RWPE2 (cell line): ENCODE measurements at places on chromosomes 7 and 10.

DNA sequence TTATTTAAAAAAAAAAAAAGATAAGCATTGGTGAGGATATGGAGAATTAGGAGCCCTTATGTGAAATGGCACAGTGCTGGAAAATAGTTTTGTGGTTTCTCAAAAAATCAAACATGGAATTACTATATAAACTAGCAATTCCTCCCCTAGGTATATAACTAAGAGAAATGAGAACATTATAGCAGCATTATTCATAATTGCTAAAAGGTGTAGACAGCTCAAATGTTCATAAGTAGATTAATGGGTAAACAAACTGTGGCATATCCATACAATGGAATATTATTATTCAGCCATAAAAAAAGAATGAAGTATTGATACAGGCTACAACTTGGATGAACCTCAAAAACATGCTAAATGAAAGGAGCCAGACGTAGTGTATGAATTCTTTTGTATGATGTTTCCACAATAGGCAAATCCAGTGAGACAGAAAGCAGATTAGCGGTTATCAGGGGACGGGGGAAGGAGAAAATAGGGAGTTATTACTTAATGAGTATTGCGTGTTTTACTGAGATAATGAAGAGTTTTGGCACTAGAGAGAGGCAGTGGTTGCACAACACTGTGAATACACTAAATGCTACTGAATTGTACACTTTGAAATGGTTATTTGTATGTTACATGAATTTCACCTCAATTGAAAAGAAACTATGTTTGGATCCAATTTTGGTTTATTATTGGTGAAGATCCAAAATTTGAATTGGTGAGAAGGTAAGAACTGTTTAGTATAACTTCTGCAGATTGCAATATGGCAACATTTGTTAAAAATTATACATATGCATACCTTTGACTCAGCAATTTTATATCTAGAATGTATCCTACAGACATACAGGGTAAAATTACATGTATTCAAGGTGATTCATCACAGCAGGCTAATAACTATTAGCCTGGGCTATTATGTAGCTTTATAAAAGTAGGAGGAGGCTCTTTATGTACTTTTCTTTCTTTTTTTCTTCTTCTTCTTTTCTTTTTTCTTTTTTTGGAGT, 69.7 kb downstream of the VCL start:
- H3K36me3 ChIP-seq = peaks cover 51% of the 10 kb centered on the region
- no peaks in the 10 kb centered on the region for H3K27me3 ChIP-seq
- H3K4me3 ChIP-seq = no peak overlapping the region
- H3K4me1 ChIP-seq = peaks cover 10% of the 10 kb centered on the region
- DNase-seq = no peak
- H3K27ac ChIP-seq = no peak overlapping the region

GRCh38 chr7:135189961-135190360, 19.5 kb upstream of the CYREN start:
- H3K36me3 ChIP-seq = peaks cover 74% of the 10 kb centered on the region
- no peak overlapping the region for H3K4me3 ChIP-seq
- H3K27ac ChIP-seq = peak overlapping the region; percentile 17
- H3K27me3 ChIP-seq = no peaks in the 10 kb centered on the region
- H3K4me1 ChIP-seq = peaks cover 13% of the 10 kb centered on the region

- H3K36me3 ChIP-seq = no peaks in the 10 kb centered on the region
- H3K4me1 ChIP-seq = peaks cover 28% of the 10 kb centered on the region
- no peak overlapping the region for H3K4me3 ChIP-seq
- no peaks in the 10 kb centered on the region for H3K27me3 ChIP-seq
- no peak for DNase-seq
Observed at GRCh38 chr10:63114031-63114814, 18.9 kb upstream of the NRBF2 start.

GRCh38 chr10:22630234-22631174, 83.9 kb downstream of the PIP4K2A start:
- H3K36me3 ChIP-seq = no peaks in the 10 kb centered on the region
- DNase-seq = no peak
- no peak overlapping the region for H3K4me3 ChIP-seq
- H3K27me3 ChIP-seq = no peaks in the 10 kb centered on the region
- no peak overlapping the region for H3K27ac ChIP-seq

DNA sequence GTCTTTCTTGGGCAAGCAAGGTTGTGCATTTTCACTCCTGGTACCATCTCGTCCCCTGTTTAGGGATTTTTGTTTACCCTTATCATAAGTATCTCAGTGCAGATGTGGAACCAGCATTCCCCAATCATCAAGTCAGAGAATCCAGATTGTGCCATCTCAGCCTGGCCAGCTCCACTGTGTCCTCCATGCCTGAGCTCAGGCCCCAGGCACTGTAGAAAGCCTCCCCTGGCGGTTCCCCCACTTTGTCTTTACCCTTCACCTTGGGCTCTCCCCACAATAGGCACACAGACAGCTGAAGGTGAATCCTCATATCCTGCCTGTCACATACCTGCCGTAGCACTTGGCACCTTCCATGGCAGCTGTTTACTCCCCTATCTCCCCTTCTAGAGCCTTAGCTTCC, 264.7 kb upstream of the NFE2L3 start:
- H3K4me3 ChIP-seq = no peak overlapping the region
- H3K36me3 ChIP-seq = no peaks in the 10 kb centered on the region
- DNase-seq = no peak
- H3K27me3 ChIP-seq = peaks cover 14% of the 10 kb centered on the region
- no peak overlapping the region for H3K27ac ChIP-seq
